ENCODE measurements at places on chromosomes 4 and X.

- no peak for DNase-seq
Measured at GRCh38 chr4:138734746-138735145, 280.8 kb upstream of the NOCT start.

- DNase-seq, result no peak
Measured at GRCh38 chr4:83378419-83378818, 43.8 kb upstream of the HPSE start.

DNA sequence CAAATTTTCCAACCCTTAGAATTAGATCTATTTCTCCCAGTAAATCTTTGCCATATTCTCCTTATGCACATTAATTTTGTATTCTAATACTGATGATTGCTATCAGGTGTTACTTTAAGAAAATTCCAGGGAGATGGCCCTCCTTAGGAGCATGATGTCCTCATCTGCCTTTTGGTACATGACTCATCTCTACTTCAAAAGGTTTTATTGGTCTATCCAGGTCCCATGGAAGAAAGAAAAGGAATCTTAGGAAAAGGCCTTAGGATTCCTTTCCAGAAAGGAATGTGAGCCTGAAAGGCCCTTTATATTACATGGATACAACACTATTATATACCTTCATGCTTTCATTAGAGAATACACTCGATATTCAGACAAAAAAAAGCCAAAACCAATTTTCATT is 968.2 kb downstream of the STIM2 start:
- no peak for DNase-seq

- DNase-seq, result no peak
Measured at GRCh38 chrX:119762718-119763117, 4.3 kb downstream of the SOWAHD start.

- DNase-seq, result no peak
Measured at GRCh38 chr4:7773401-7774180, 166.1 kb downstream of the AFAP1 start.

DNA sequence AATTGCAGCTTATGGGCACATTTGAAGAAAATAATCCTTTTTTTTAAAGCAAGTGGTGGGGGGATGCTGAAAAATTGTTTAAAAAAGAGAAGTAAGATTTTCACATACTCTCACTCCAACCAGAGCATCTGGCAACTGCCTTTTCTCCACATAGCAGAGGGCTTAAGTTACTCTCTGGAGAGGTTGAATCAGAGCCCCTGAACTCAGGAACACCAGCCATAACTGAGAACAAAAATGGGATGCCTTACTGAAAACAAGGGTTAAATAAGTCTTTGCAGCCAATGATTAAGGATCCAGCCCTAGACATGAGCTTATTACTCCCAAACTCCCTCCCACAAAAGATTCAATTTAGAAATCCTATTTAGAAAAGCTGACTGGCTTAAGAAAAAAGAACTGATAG is 27.5 kb downstream of the CASK start:
- no peak for DNase-seq

GRCh38 chr4:10024303-10024702 is 3.0 kb upstream of the SLC2A9 start:
- DNase-seq, result no peak

DNA sequence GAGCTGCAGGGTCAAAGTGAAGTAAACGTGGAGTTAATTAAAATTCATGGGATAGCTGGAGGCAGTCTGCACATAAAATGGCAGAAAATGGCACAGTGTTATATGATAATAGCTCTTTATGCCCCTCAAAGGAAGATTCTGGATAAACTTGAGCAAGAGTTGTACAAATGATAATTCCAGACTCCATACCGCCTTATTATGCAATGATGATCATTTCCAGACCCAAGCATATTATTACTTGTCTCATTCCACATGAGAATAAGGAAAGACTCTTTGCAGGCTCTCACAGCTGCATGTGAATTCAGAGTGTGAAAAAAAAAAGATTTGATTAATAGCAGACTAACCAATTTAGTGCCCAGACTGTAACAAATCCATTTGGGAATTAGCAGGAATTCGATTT is 105.4 kb downstream of the STK32B start:
- DNase-seq, result no peak

GRCh38 chrX:109440475-109440874 is 41.4 kb downstream of the GUCY2F start:
- DNase-seq, result no peak

GRCh38 chrX:47222751-47223350 is 4.4 kb downstream of the CDK16 start:
- DNase-seq, result no peak
